ENCODE measurements at places on chromosomes 16 and 17.
A peak's percentile ranks its signal among the peaks of the same experiment; 100 is the strongest.

DNA sequence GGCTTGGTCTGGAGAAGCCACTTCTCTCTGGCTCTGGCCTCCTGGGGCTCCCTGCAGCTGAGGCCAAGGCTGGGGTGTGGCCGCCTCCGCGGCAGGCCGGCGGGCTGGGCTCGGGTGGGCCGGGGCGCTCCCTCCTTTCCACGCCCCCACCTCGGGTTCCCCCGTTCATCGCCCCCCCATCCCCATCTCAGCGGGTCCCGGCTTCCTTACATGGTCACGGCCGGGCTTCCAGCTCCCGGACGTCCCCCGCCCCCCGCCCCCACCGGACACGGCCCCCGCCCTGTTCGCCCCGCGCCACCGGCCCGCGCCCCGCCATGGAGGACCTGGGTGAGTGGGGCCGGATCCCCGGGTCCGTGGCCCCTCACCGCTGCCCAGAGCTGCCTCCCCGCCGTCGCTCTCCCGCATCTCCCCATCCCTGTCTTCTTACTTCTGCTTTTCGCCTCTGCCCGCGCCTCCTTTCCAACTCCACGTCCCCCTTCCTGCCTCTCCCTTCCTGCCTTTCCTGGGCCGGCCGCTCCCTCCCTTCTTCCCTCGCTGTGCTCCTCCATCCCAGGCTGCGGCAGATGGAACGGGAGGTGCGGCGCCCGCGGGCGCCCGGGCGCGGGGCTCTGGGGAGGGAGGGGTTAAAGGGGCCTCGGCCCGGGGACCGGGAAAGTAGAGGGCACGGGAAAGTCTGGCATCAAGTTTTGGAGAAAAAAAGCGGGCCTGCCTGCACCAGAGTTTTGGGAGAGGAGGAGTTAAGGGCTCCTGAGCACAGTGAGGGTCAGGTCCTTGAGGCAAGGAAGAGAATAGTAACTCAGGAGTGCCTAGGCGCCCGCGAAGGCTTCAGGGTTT lies at the start of gene TGFB1I1:
TSS of gene TGFB1I1 (plus strand) at position 278 of the 834 bp plus-strand sequence. CDS start at position 315, 37 bp downstream.
- no peak for DNase-seq

DNA sequence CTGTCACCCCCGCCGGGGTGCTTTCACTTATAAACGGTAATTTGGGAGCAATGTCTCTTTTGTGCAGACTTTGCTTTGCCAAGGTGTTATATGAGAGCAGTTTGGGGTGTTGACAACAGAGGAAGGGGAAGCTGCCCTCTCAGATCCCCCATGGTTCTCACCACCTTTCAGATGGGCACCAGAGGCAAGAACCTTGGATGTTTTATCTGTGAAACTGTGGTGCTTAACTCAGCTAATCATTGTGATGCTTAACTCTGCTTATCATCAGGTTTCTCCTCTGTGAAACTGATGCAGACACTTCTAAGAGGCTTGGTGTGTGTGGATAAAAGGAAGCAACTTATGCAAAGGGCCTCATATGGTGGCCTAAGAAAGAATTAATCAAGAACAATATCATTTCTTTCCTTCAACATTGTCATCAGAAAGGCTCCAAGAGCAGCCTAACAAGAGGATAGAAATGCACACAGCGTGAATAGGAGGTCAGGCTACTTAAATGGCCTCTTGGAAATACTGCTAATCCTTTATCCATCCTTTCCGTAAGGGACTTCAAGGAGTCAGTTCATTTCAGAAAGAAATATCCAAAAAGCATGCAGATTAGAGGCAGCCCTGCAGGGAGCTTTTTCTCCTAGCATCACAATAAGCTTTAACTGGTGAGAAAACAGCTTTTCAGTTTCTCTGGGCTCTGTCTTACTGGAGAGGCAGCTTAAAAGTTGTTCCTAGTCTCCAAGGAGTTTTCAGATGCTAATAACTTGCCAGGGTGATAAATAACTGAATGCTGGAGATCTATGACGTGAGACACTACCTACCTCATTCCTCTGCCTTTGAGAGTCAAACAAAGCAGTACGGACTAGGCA lies 55.1 kb upstream of the CLEC3A start:
- DNase-seq: no peak

DNA sequence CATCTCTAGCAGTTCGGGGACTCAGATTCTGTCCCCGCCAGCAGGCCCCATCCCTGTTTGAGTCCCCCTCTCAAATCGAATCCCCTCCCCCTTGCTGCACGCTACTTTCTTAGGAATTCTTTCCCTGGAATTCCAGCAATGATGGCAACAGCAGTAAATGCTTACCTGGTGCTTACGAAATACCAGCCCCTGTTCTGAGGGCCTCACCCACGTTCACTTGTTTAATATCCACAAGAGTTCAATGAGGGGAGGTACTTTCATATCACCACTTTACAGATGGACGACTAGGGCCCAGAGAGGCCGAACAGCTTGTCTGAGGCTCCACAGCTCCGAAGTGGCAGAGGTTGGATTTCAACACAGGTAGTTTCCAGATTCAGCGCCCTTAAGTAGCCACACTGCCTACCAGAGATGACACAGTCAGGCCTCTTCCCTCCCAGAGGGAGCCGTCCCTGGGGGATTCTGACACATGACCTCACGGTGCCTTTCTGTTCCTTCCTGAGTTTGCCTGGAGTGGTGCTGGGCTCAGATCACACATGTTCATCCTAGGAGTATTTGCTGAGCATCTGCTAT lies 120.7 kb upstream of the GSE1 start:
- no peak for DNase-seq

DNA sequence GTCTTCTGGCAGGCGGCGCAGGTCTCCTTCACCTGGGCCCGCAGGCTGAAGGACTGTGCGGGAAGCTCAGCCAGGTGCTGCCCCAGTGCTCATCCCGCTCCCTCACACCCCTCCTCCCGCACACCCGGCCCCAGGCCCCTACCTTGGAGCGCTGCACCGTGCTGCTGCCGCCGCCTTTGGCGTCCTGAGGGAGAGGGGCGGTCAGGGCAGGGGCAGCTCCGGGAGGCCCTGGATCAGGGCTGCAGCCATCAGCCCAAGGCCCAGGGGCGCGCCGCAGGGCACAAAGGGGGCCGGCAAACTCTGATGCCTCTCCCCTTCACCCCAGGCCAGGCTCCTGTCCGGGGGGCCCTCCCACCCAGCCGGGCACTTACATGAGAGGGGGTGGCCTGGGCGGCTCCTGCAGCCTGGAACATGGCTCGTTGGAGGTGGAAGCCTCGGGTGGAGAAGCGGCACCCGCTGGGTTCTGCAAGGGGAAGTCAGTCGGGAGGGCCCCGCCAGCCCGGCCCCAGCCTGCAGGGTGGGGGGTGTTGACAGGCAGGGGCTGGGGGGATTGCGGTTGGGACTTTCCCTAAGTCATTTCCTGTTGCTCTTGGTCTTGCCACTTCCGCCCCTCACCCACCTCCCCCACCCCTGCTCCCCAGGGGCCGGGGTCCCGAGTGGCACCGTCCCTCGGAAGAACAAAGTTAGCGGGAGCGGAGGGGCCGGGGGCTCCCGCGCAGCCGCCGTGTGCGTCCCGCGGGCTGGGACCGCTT lies 863 bp downstream of the LIMD2 start:
- DNase-seq: peak; percentile 90

DNA sequence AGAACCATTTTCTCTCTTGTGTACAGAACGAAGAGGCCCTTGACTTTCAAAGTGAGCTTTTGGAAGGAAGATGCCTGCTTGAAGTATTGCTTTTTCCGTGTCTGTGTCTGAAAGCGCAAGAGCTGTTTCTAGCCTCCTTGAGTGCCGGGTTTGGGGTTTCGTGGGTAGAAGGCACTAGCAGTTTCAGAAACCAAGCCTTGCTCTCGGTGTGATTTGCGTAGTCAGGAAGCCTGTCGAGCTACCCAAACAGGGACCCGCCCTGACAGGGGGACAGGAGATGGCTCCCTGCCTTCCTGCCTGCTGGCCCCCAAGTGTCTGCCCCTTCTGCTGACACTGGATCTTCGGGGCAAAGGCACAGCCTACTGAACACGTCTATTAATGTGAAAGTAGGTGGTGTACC lies 322.0 kb downstream of the MAF start:
- peak; percentile 63 for DNase-seq

- no peak for DNase-seq
Measured at GRCh38 chr16:79269211-79269863, 331.2 kb downstream of the MAF start.

DNA sequence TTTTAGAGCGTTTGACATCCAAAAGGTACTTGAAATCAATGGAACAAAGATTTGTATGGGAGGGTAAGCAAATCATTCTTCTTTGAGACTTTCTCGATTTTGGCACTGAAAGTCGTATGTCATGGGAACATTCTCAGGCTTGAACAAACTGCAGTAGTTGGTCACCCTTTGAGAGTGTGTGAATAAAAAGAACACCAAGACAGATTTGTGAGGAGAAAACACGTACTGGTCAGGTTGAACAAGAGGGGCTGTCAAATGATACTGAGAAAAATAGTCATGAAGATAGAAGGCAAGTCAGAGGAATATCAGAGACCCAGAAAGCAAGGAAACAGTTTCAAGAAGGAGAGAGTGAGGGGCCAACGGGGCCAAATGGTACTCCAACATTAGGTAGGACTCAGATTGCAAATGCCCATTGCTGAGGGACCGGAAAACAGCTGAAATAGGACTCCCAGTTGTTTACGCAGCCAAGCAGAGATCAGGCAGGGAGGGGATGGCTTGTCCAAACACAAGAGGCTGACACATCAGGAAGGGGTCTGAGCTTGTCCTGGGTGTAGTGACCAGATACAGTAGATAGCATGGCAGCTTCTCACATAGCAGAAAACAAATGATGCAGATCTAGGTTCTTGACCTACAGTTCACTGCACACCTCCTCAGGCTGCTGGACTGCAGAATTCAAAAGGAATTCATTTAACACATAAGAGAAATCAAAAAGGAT lies 74.5 kb upstream of the MYOCD start:
- DNase-seq: no peak

All from effector memory CD8-positive, alpha-beta T cell (primary cell).